ENCODE measurements at places on chromosomes 12 and 14. TPM values are rescaled to one million over a fixed set of nuclear protein-coding genes. Genes with fewer than 3 reads are reported as not detected.

The ZFHX2 gene
- 1.8 TPM for total RNA-seq

The SMAGP gene
- 3.1 TPM for total RNA-seq

The C12orf54 gene
- total RNA-seq = 2.6 TPM

- H3K36me3 ChIP-seq = no peaks in the 10 kb centered on the region
- no peaks in the 10 kb centered on the region for H3K27me3 ChIP-seq
- H3K4me1 ChIP-seq = no peaks in the 10 kb centered on the region
- H3K27ac ChIP-seq = no peak overlapping the region
Observed at GRCh38 chr12:71949646-71950045, 11.0 kb downstream of the TPH2 start.

DNA sequence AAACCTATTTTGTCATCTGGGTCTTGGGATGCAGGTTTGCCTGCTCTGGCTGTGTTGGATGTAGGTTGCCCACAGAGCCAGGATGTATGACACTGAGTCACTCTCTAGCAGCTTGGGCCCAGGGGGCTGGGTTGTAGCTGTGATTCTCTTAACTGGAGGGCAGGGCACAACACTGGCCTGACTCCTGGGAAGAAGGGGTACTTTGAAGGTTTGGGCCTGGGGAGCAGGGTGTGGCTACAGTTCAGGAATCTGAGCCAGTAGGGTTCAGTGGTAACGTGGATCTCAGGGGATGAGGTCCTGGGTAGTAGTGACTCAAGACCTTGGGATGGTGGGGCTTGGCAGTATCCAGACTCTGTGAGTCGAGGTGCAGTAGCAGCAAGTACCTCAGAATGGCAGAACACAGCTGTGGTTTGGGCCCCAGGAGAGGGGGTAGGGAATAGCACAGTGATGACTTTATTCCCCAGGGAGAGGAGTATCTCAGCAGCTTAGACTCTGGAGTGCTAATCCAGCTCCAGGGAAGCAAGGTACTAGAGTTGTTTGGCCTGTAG is 25.7 kb downstream of the TBC1D15 start:
- no peak overlapping the region for H3K4me3 ChIP-seq
- no peak for DNase-seq
- H3K27me3 ChIP-seq = no peaks in the 10 kb centered on the region
- peaks cover 13% of the 10 kb centered on the region for H3K4me1 ChIP-seq
- no peaks in the 10 kb centered on the region for H3K36me3 ChIP-seq
- H3K27ac ChIP-seq = no peak overlapping the region

DNA sequence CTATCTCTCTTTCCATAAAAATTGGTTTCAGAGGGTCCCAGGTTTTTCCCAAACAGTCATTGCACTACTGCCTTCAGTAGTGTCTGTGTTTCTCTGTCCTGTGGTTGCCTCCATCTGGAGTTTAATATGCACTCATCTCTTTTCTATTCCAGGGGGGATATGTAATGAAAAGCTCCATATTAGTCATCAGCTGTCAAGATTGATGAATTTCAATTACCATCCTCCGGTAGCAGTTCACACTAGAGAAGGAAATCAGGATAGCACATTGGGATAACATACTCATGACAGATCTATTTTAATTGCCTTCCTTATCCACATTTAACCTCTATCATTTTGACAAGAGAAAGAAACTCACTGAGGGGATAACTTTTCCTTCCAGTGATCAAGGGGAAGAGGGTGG is 589.0 kb upstream of the SEL1L start:
- H3K4me3 ChIP-seq = no peak overlapping the region
- DNase-seq = no peak
- no peaks in the 10 kb centered on the region for H3K36me3 ChIP-seq
- no peaks in the 10 kb centered on the region for H3K4me1 ChIP-seq

- no peaks in the 10 kb centered on the region for H3K27me3 ChIP-seq
- DNase-seq = no peak
- no peaks in the 10 kb centered on the region for H3K36me3 ChIP-seq
- no peak overlapping the region for H3K27ac ChIP-seq
- H3K4me1 ChIP-seq = peaks cover 4% of the 10 kb centered on the region
Observed at GRCh38 chr14:105041841-105042765, 21.2 kb upstream of the CDCA4 start.

DNA sequence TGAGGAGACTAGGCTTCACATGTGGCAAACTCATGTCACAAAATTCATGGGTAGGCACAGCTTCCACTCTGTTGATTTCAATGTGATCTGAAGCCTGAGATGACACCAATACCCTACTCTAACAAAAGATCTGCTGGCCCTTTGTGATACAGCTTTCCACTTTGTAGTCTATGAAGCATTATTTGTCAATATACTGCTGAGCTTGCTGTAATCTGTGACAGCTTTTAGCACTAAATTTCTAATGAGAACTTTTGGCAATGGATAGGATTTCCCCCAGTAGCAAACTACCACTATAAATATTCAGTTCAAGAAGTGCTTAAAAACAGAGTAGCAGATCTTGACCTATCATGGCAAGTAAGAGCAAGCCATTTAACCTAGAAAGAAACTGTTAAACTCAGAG is 5.6 kb upstream of the HEATR5A start:
- H3K4me1 ChIP-seq = no peaks in the 10 kb centered on the region
- no peaks in the 10 kb centered on the region for H3K36me3 ChIP-seq
- H3K4me3 ChIP-seq = no peak overlapping the region
- DNase-seq = no peak
- no peaks in the 10 kb centered on the region for H3K27me3 ChIP-seq

GRCh38 chr12:40145896-40146295 is 40.0 kb upstream of the SLC2A13 start:
- no peak overlapping the region for H3K4me3 ChIP-seq
- DNase-seq = no peak

Data from GM12878 (cell line).